ENCODE measurements at places on chromosomes 2 and 18.

GRCh38 chr18:42196651-42197050, 241.6 kb downstream of the PIK3C3 start:
- H3K27ac ChIP-seq = no peak overlapping the region
- no peaks in the 10 kb centered on the region for H3K4me1 ChIP-seq
- no peak for DNase-seq
- H3K27me3 ChIP-seq = no peaks in the 10 kb centered on the region

- no peak for DNase-seq
- no peaks in the 10 kb centered on the region for H3K4me1 ChIP-seq
- no peak overlapping the region for H3K27ac ChIP-seq
- no peak overlapping the region for H3K4me3 ChIP-seq
- H3K27me3 ChIP-seq = no peaks in the 10 kb centered on the region
Measured at GRCh38 chr18:39360072-39360471, 1794.5 kb upstream of the CELF4 start.

- no peaks in the 10 kb centered on the region for H3K36me3 ChIP-seq
- no peaks in the 10 kb centered on the region for H3K4me1 ChIP-seq
- no peak for DNase-seq
- H3K27me3 ChIP-seq = no peaks in the 10 kb centered on the region
Measured at GRCh38 chr2:228841475-228841874, 429.6 kb downstream of the PID1 start.

- no peak overlapping the region for H3K4me3 ChIP-seq
- no peaks in the 10 kb centered on the region for H3K36me3 ChIP-seq
- H3K4me1 ChIP-seq = peaks cover 10% of the 10 kb centered on the region
- H3K27ac ChIP-seq = peak overlapping the region; percentile 42
Measured at GRCh38 chr2:167196461-167197252, 308.4 kb downstream of the XIRP2 start.

GRCh38 chr2:223057569-223057968, 5.6 kb downstream of the KCNE4 start:
- H3K27ac ChIP-seq = peak overlapping the region; percentile 48
- no peak overlapping the region for H3K4me3 ChIP-seq
- no peaks in the 10 kb centered on the region for H3K36me3 ChIP-seq
- peak; percentile 47 for DNase-seq

- no peaks in the 10 kb centered on the region for H3K36me3 ChIP-seq
- no peak overlapping the region for H3K4me3 ChIP-seq
- H3K4me1 ChIP-seq = no peaks in the 10 kb centered on the region
- peaks cover 4% of the 10 kb centered on the region for H3K27me3 ChIP-seq
- no peak overlapping the region for H3K27ac ChIP-seq
Measured at GRCh38 chr2:218072478-218073024, 3.5 kb downstream of the RUFY4 start.

DNA sequence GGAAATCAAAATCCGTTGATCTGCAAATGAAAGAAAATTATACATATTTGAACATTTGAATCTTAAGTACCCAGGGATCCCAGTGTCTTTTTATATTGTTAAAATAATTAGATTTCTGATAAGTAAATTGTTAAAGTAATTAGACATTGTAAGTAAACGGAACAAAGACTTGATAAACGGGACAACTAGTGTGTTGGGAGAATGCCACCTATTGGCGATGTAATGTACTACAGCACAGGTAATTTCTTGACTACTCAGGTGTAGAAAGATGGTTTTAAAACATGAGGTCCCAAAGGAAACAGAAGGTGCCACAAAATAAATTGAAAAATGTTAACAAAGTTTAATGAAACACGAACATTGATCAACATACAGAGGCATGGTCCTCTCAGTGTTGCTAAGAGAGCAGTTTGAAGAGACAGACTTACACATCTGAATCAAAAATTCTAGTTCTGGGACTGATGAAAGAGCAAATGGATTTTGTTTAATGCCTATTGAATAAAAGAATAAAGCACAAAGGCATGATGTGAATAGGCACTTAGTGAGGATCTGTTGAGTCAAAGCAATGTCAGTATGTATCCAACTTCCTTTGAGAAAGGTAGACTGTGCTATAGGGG, 103.4 kb upstream of the RASGRP3 start:
- no peak overlapping the region for H3K27ac ChIP-seq
- no peaks in the 10 kb centered on the region for H3K27me3 ChIP-seq
- no peaks in the 10 kb centered on the region for H3K36me3 ChIP-seq

All from heart right ventricle (tissue), 16 donors.